ENCODE measurements at places on chromosomes 16 and 17.
A peak's percentile ranks its signal among the peaks of the same experiment; 100 is the strongest.

- DNase-seq = no peak
Measured at GRCh38 chr16:20881503-20881878, 18.7 kb downstream of the DCUN1D3 start.

DNA sequence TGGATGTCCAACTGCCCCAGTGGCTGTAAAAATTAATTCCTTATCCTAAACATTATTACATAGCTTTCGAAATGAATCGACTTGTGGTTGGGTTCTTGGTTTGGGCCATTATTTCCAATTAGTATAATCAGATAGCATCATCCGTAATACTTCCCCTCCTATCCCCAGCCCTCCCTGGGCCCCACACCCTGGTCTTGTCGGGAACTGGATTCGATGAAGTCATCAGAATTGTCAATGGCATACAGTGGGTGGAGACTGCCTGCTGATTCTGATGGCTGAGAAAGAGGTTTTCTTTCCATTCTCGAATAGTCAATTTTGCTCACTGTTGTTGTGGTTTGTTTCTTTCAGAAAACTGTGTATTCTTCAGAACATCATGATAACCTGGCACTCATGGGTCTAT, 395.1 kb downstream of the SEC14L1 start:
- DNase-seq = no peak

DNA sequence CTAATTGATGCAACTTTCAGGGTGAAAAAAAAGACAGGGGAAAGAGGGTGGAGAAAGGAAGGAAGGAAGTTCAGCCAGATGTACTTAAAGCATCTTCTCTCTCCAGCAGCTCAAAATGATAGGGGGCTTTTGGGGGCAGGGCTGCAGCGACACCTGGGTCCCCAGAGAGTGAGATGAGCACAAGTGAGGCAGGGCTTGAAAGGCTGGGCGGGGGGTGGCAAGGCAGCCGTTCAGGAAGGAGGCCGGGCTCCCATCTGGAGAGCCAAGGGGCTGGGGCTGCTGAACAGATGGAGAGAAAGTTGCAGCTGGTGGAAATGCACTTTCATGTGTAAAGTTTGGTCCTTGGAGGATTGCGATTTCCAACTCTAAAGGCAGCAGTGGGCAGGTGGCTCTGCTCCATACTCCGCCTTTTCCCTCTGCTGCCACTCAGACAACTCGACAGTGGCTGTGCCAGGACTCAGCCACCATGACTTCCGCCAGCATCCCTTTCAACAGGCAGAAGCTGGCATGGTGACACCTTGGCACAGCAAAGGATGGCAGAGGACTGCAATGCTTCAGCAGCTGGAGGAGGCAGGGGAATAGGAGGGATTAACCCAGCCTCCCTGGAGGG, 7.7 kb downstream of the SLC35B1 start:
- no peak for DNase-seq

DNA sequence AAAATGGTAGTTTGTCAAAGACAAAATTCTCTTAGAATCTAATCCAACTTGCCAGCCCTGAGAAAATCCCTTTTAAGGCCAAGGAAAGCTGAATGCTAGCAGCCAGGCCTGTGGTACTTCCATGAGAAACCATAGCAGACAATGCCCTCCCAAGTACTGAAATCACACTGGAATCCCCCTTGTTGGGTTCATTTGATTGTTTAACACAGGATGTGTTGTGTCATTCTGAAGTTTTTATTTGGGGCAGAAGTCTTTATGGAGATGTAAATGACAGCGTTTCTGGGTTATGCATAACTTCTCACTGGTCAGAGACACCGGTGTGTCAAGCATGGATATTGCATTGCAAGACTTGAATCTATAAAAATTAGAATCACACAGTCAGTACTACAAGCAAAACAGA, 6.0 kb upstream of the ARL2BP start:
- no peak for DNase-seq

DNA sequence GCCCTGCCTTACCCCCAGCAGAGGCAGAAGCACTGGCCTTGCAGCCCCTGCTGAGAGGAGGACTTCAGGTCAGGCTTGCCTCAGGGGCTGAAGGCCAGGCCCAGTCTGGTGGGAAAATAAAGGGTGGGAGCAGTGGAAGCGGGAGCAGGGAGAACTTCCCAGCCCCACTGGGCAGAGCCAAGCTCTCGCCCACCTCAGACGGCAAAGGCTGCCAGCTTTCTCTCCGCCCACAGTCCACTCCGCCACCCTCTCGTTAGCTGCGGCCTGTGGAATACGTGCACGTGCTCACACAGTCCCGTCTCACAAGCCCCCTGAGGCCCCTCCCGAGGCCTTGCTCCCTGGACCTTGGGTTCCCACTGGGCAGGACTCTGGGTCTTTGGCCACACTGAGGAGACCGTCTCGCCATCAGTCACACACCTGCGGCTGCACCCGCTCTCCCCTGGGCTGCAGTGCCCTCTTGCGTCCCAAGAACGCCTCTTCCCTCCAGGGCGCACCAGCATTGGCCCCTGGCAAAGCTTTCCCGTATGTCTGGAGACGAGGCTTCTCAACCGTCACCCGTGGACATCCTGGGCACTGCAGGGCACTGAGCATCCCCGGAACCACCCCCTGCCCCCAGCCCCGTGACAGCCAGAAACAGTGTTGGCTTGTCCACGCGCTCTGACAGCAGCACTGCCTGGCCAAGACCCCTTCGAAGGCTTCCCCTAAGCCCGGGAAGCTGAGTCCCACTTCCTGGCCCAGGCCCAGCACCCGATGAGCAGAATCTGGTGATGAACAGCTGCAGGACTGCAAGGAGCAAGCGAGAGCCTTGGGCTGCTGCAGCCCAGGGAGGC, 8.3 kb downstream of the MRPL28 start:
- peak; percentile 48 for DNase-seq

DNA sequence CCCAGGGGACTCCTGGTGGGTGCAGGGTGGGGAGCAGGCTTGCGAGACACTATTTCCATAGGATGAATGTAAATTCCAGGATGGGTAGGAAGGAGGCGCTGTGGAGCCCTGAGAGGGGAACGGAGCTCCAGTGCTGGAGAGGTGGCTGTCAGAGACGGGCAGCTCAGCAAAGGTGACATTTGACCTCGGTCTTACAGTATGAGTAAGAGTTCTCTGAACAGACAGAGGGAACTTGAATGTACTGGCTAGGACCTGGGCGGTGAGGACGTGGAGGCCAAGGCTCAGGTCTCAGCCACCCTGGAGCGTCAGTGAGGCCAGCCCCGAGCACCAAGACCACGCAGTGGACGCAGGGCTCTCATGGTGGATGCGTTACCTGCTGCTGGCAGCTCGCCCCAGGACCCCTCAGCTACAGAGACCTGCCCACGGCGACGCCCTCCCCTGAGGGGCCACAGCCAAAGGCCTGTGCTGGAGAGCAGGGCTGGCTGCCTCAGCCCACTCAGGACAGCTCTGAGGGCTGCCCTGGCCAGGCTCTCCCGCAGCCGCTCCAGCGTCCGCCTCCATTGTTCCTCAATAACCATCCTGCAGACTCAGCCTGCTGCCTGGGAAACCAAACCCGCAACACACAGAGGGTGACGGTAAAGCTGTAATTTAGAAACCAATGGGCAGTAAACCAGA, 65.9 kb upstream of the TNRC6C start:
- no peak for DNase-seq

DNA sequence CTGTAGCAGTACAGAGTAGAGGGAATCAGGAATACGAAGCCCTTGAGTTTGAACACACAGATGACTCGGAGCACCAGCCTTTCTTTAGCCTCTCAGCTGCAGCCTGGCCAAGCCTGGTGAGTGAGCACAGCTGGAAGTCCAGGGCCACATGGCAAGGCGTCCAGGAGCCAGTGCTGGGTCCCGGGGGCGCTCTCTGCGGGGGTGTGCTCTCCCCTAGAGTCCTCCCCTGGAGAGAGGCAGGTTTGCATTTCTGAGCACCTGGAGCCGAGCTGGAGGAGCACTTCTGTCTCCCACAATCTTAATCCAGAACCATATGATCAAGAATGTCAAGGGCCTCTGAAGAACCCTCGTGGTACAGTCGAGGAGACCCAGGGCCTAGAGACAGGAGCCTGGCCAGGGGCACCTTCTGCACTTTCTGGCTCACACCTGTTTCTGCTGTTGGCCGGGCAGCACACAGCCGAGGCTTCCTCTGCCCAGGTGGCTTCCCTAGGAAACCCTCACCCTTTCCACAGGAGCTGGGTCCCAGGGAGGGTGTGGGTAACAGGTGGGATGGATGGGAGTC, 78.3 kb downstream of the PLD6 start:
- no peak for DNase-seq

DNA sequence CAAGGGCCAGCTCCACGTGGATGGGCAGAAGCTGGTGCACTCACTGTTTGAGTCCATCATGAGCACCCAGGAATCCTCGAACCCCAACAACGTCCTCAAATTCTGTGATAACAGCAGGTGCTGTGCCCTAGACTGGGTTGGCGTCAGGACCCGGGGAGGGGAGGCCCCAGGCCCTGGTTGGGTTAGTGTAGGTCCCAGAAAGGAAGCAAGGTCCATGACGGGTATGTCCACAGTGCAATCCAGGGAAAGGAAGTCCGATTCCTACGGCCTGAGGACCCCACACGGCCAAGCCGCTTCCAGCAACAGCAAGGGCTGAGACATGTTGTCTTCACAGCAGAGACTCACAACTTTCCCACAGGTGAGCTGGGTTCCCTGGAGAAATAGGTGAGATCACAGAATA, 7.2 kb downstream of the PFAS start:
- no peak for DNase-seq

DNA sequence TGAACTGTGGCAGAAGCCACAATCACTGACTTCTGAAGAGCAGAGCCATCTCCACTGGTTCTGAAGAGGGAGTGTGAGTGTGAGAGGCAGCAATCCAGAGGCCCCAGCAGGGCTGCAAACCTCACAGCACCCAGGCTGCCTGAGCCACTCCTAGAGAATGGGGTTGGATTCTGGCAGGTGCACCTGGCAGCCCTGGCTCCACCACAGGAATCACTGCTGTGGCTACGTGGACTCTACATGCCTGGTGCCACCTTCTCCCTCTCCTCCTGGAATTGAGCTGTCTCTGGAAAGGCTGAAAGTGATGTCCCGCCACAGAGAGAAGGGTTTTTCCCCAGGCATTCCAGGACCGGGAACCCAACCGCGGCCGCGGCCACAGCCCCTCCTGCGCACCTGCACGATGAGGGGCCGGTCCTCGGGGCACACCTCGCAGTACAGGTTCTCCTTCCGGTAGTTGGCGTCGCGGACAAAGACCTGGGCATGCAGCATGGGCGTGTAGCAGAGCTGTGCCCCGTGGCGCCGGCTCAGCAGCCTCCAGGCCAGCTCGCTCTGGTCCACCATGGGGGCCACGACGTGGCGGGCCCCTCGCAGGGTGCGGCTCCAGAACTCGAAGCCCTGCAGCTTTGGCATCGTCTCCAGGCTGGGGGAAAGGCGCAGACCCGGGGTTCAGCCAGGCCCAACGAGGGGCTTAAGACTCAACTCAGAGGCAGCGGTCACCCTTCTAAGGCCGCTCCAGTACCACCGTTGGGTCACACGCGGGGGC, 991 bp downstream of the DUS1L start:
- no peak for DNase-seq

DNA sequence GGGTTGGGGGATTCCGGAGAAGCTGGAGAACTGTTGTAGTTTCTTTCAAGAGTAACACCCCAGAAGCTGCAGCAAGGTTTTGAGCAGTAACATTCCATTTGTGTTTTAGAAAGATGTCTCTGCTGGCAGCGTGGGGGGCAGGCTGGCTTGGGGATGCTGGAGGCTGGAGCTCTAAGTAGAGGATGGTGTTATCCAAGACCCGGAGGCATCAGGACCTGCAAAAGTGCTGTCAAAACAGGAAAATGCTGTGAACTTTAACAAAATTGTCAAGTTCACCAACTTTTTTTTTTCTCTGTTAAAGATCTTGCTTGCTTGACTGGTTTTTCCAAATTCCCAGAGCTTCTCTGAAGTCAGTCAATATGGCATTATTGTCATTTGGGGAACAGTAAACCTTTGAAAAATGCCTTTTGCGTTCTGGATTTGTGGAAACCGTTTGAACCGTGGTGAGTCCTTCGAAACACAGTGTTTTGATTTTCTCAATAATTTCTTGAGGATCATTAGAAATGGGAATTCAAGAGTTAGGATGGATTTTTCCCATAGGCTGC, 189.6 kb upstream of the NLRP1 start:
- DNase-seq = no peak

DNA sequence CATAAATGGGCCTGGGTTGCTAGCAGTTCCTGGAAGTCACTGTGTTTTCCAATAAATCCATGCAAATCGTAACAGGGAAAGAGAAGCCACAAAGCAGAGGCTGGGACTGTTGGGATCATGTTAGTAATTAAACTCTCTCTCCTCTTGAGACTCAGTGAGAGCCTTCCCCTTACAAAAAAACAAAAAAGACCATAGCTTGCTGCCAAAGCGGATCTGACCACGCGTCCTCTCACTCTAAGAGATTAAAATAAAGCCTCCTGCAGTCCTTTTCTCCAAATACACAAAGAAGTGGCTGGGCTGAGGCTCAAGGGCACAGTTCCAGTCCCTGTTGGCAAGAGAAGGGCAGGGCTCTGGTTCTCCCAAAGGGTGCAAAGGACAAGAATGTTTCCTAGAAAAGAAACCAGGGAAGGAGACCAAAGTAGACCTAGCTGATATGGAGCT, 38.5 kb downstream of the PIGL start:
- no peak for DNase-seq

DNA sequence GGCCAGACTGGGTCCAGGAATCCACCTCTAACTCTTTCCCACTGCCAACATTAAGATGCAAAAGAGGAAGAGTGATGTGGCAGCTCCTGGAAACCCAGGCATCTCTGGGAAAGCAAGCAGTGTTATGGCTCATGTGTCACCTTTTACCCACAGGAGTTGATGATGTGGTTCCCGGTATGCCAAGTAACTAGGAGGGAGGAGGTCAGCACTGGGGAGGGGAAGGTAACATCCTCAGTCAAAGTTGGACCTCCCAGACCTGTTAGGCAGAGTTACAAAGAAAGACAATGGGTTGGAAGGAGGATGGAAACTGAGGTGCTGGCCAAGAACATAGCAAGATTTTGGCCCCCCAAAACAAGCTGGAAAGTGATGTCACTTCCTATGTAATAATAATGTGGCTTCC, 11.4 kb downstream of the KRABD2 start:
- no peak for DNase-seq

GRCh38 chr17:30573603-30574175, 96.5 kb downstream of the GOSR1 start:
- no peak for DNase-seq

DNA sequence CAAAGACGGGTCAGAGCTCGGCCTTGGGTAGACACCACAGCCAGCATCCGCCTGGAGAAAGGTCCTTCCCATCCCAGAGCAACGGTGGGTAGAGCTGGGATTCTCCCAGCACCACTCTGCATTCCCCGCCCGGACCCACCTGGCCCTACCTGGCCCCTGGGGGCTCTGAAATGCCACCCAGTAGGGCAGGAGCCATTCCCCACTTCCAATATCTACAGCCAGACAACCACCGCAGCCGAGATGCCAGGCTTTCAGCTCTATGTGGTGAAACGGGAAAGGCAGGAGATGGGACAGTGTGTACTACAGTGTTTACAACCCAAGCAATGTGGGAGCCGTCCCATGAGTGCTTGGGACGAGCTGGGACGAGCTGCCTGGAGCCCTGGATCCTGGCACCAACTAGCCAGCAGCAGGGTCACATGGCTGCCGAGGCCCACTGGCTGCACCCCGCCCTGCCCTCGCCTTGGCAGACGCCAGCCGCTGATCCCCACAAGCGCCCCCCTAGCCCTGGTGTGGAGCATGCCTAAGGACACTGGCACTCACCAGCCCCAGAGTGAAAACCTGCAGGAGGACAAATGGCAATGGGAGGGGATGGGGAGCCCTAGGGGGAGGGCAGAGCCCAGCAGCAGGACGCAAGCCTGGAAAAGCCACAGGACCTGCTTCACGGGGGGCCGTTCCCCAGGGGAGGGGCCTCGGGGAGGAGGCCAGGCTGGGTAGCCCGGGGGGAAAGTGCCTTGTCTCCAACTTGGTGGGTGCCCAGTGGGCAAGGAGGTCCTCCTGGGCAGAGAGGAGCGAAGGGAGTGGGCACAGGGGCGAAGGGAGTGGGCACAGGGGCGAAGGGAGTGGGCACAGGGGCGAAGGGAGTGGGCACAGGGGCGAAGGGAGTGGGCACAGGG, 13.5 kb downstream of the TMC6 start:
- no peak for DNase-seq

All from activated CD8-positive, alpha-beta memory T cell treated with anti-CD3 and anti-CD28 coated beads for 1 hour (primary cell).